T-helper 2 cell (primary cell): ENCODE measurements at places on chromosomes 5 and 9.

- DNase-seq, result no peak
Measured at GRCh38 chr9:92486371-92486770, 4.1 kb upstream of the ASPN start.

DNA sequence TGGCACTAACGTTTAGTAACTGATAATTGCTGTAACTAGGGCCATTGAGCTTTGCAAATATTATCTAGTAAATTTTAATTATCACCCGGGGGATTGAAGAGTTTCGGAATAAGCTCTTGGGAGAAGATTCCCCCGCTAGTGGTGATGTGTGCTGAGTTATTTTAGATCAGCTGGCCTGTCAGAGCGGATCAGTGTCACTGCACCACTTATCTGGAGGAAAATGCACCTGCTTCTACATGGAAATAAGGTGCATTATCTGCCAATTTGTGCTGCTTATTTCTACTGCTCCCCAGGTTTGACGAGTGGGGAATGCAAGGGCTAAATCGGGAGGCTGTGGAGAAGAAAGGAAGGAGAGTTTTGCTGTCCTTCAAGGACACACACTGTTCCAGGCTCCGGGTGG is 518.6 kb downstream of the TLE4 start:
- no peak for DNase-seq

DNA sequence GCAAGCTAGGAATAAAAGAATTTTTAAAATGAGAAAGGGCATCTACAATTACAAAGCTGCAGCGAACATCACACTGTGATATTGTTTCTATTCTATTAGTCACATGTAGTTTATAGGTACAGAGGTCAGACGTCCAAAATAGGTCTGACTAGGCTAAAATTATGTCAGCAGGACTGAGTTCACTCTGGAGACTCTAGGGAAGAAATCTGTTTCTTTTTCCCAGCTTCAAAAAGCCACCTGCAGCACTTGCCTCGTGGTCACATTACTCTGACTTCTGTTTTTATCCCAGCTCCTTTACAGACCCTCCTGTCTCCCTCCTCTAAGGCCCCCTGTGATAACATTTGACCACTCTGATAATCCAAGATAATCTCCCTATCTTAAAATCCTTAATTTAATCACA is 5.1 kb upstream of the CKS2 start:
- no peak for DNase-seq

DNA sequence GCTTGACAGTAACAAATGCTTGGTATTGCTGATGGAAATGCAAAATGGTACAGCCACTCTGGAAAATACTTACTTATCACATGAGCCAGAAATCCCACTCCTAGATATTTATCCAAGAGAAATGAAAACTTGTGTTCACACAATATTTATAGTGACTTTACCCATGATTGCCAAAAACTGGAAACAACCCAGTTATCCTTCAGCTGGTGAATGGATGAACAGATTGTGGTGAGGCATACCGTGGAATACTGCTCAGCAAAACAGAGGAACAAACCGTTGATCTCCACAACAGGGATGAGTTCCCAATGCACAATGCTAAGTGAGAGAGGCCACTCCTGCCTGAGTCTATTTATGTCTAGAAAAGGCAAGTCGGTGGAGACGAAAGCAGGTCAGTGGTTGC is 40.5 kb upstream of the LRRC14B start:
- DNase-seq, result no peak

DNA sequence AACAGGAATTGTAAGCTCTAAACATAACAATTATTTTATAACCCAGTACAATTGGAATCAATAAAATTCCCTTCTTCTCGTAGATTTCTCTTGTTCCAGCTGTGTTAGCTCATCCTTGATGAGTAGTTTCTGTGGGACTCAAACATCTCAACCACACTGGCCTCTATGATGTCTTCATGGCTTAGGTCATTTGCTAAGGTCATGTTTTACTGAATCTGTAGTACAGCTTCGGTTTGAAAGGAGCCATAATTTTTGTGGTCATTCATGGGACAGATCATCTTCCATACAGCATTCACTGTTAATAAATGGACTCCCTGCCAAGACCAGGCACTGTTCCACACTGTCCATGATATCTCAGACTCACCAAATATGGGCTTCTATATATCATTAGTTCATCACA is 369.0 kb upstream of the RFX3 start:
- no peak for DNase-seq

DNA sequence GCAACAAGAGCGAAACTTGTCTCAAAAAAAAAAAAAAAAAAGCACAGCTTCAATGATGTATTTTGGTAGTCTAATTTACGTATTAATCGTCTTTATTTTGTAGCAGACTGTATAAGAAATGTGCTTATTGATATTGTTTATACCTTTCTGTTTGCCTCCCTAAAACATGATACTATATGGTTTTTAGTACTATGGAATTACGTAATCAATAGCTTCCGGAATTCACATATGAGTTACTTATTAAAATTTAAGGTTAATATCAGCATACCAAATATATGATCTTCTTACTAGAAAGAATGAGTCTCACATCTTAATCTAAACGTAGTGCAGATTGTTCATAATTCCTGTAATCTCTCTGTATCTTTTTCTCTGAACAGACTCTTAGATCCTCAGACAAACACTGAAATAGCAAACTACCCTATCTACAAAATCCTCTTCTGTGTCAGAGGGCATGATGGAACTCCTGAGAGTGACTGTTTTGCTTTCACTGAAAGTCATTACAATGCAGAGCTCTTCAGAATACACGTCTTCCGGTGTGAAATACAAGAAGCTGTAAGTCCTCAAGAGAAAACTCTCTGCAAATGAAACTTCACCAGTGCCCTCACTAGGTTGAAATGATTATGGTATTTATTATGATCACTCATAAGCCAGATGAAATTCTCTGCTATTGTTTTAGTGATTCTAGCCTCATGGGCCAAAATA is 44.4 kb upstream of the GPR21 start:
- DNase-seq, result no peak

GRCh38 chr9:76221423-76221822 is 172.8 kb downstream of the RFK start:
- DNase-seq, result no peak

DNA sequence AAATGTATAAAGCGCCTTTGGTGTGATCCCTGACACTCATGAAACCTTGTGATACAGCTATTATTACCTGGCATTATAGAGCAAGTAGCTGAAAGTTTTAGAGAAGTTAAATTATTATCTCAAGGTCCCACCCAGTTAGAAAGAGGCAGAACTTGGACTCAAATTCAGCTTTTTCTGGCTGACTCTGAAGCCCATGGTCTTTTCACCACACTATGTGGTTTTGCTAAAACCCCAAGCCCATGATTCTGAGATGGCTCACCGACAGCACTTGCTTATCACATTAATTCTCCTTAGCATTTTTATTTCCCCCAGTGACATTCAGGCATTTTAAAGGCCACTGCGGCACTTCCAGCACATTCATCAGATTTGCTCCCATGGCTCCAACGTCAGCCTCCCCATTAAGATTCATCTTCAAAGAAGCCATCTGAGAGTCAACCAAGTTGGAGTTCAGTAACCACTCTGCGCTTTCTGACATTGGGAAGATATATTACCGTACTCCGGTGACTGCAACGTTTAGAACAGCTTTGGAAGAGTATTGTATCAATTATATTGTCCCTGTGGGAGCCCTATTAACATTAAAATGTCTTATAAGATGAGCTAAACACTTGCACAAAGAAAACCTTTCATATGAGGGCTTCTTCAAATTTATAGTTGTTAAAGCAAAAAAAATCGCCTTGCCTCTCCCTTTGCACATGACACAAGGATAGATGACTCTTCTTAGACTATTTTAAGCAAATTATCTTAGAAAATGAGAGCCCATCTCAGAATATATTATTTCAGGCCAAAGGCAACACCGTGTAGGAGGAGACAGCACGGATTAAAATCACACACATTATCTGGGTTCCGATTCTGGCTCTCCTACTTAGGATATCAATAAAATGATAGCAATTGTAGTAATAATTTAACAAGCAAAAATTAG is 638.1 kb downstream of the ACTL7B start:
- DNase-seq, result no peak

GRCh38 chr9:4327504-4328191 is 27.8 kb upstream of the GLIS3 start:
- DNase-seq, result no peak

DNA sequence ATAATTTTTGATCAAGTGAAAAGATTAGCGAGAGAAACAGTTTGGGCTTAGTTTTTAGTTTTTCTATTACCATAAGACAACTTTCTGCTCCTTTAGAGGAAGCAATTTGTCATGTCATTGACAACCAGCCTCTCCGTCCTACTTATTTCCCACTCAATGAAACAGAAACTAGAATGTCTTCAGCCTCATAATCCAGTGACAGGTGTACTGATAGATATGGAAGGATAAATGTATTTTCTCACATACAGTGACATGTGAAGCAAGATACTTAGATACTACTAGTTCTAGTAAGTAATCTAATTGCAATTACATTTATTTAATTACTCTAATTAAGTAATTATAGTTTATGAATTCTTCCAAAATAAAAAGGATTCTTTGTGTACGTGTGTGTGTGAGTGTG is 429.7 kb downstream of the CDH10 start:
- no peak for DNase-seq

GRCh38 chr9:129474740-129475404 is 146.0 kb downstream of the C9orf50 start:
- DNase-seq, result no peak

GRCh38 chr9:89080193-89080592 is 88.9 kb downstream of the S1PR3 start:
- no peak for DNase-seq

- no peak for DNase-seq
Measured at GRCh38 chr9:89880721-89881120, 275.9 kb downstream of the GADD45G start.

DNA sequence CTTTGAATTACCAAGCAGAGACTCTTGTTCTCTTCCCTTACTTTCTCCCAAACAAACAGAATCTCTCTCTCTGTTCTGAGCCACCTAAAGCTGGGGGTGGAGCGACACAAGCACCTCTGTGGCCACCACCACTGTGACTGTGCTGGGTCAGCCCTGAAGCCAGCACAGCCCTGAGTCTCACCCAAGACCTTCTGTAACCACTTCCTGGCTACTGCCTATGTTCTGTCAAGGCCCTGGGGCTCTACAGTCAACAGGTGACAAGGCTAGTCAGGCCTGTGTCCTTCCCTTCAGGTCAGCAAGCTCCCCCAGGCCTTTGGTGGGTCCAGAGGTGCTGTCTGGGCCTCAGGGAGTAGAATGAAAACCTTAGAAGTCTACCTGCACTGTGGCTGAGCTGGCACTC is 26.1 kb upstream of the SLC28A3 start:
- DNase-seq, result no peak

GRCh38 chr9:136726631-136727191 is 14.3 kb downstream of the DIPK1B start:
- DNase-seq, result peak; percentile 17

DNA sequence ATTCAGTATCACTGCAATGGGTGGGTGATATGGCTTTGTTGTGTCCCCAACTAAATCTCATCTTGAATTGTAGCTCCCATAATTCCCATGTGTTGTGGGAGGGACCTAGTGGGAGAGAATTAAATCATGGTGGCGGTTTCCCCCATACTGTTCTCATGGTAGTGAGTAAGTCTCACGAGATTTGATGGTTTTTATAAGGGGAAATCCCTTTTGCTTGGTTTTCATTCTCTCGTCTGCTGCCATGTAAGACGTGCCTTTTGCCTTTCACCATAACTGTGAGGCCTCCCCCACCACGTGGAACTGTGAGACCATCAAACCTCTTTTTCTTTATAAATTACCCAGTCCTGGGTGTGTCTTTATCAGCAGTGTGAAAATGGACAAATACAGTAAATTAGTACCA is 9.5 kb upstream of the NANS start:
- DNase-seq, result no peak

DNA sequence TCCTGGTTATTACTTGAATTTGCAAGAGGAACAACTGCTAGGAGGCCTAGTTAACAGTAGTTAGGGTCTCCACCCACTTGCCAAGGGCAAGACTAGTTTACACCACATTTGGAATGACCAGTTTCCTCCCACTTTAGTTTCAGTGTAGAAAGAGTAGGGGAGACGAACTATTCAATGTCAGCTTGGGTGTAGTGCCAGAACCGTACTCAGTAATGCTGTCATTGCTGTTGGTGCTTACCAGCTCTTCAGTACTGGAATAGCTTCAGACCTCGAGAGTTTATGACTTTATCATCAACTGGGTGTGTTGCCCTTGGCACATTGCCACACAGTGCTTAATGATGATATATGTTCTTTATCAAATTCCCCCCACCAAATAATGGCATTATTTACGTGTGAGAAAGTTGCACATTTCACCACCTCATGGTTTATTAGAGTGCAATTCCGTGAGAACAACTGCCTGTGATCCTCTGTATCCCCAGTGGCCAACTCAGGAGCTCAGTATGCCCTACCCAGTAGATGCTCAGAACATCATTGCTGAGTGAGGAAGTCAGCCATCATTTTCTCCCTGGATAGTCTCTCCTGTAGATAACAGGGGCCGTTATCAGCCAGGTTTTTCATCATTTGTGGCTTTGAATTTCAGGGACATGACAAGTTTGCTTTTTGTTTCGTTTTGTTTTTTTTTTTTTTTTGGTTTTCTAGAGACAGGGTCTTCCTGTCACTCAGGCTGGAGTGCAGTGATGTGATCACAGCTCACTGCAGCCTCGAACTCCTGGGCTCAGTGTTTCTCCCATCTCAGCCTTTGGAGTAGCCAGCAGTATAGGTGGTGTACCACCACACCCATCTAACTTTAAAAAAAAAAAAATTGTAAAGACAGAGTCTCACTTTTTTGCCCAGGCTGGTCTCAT is 67.3 kb downstream of the DOCK8 start:
- DNase-seq, result no peak

DNA sequence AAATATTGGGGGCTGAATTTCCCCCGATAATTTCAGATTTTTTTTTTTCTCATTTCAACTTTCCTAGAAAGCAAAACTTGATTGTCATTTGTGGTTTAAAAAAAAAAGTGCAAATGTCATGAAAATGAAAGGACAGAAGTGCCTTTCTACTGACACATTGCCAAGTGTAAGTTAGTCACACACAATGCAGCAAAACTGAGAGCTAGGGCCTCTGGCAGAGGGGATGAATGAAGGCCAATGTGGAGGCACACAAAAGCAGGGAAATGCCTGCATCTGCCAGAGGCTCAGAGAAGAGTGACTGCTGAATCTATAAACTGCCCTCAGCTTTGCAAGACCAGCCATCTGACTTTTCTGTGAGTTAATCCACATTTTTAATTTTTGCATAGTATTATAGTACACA is 6.8 kb upstream of the IFNA5 start:
- DNase-seq, result no peak

GRCh38 chr9:128026773-128027541 is 40.2 kb downstream of the NAIF1 start:
- peak; percentile 72 for DNase-seq

GRCh38 chr5:109701252-109701651 is 11.5 kb downstream of the MAN2A1 start:
- DNase-seq, result no peak
